ENCODE measurements at places on chromosomes 11 and 22. TPM values are rescaled to one million over a fixed set of nuclear protein-coding genes. Genes with fewer than 3 reads are reported as not detected.

CDC42BPG gene
- polyA plus RNA-seq: 0.52 TPM

DNA sequence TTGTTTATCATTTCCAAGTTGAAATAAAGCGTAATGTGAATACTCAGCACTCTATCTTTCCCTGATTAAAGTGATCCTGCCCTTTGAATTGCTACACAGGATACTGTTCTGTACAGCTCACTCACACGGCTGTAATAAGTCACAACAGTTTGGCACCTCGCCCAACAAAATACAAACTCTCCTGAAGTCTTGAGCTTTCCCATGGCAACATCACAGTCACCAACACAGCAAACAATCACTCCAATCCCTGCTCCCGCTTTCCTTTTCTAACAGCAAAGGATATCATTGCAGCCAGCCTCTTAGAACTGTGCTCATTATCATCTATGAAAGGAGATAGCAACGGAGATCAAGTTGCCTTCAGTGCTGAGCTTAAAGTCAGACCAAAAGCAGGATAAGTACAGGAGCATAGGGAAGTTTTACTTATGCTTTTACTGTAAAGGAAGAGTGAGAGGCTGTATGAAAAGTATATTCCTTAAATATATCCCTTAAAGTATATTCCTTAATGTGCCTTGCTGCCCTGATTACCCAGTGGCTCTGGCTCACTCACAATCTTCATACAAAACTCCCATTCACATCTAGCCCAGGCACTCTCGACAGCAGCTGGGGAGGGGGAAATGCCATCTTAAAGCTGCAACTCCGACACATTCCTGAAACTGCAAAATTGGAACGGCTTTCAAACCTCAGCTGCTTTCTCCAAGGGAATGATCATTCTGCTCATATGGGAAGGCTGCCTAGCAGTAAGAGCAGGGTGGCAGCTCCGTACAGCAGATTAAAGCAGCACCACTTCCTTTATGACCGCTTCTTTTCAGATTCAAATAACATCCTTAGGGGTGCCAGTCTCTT, 35.8 kb downstream of the MAML2 start:
- H3K4me3 ChIP-seq: no peak overlapping the region
- no peaks in the 10 kb centered on the region for H3K36me3 ChIP-seq
- no peak overlapping the region for H3K27ac ChIP-seq
- H3K4me1 ChIP-seq: peaks cover 49% of the 10 kb centered on the region
- DNase-seq: no peak

APOBEC3A gene
- not detected for polyA plus RNA-seq

- no peaks in the 10 kb centered on the region for H3K4me1 ChIP-seq
- no peak overlapping the region for H3K4me3 ChIP-seq
- peaks cover 13% of the 10 kb centered on the region for H3K36me3 ChIP-seq
- H3K27ac ChIP-seq: no peak overlapping the region
- DNase-seq: no peak
- no peaks in the 10 kb centered on the region for H3K27me3 ChIP-seq
Observed at GRCh38 chr22:31876156-31876920, 68.0 kb upstream of the YWHAH start.

DNA sequence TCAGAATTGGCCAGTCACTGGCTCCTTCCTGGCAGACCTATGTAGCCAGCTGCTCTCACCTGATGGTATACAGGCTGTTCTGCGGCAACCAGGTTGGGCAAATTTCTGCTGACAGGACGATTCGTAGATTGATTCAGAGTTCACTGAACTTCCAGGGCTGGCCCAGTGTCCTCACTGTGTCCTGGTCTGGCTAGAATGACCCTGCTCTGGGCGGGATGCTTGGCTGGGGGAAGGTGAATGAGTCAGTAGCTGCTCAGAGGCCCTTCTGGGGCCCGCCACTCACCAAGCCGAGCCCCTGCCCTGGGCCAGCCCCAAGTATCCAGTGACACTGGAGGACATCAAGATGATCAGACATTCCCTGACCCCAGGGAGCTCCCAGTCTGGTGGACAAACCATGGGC, 62.9 kb upstream of the WNT11 start:
- no peak overlapping the region for H3K27ac ChIP-seq
- H3K4me3 ChIP-seq: no peak overlapping the region
- no peaks in the 10 kb centered on the region for H3K27me3 ChIP-seq
- no peak for DNase-seq

DNA sequence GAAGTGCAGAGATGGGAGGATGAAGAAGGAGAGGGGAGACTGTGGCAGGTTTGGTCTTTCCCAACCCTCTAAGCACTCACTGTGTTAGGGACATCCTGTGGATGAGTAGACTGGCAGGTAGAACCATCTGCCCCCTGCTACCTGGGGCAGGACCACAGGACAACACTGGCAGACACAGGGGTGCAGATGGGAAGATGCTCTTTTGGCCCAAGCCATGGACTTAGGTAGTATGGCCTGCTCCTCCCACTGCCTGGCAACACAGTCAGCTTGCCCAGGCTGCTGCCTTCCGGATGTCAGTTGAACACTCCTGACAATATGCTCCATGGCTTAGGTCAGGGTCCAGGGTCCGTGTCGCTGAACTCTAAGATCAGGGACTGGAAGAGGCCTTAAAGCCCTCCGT, 140.7 kb upstream of the NAV2 start:
- no peaks in the 10 kb centered on the region for H3K4me1 ChIP-seq
- no peaks in the 10 kb centered on the region for H3K27me3 ChIP-seq
- no peak for DNase-seq
- H3K27ac ChIP-seq: no peak overlapping the region
- H3K36me3 ChIP-seq: no peaks in the 10 kb centered on the region

PLAAT2 gene
- not detected for polyA plus RNA-seq

SLC25A1 gene
- 69.9 TPM for polyA plus RNA-seq

DNA sequence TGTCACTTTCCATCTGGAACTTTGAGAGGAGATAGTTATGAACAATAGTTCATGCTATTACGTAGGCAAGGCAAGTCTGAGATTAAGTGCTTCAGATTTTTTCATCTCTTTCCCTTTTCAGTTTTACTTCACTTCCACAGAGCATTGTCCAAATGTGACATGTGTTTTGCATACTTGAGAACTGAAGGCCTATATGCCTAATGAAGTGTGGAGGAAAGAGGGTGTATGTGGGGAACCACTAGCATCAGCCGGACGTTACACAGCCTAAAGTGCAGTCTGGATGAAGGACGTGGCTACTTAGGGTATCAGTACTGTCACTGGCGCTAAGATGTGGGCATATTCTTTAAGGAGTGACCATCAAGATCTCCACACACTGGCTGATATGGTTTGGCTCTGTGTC, 26.2 kb downstream of the FANCF start:
- H3K4me3 ChIP-seq: no peak overlapping the region
- no peak for DNase-seq
- no peak overlapping the region for H3K27ac ChIP-seq
- no peaks in the 10 kb centered on the region for H3K4me1 ChIP-seq
- no peaks in the 10 kb centered on the region for H3K36me3 ChIP-seq

OR52I2 gene
- not detected for polyA plus RNA-seq

GRCh38 chr11:107468596-107468995, 11.0 kb upstream of the CWF19L2 start:
- DNase-seq: no peak
- no peaks in the 10 kb centered on the region for H3K4me1 ChIP-seq
- H3K27ac ChIP-seq: no peak overlapping the region
- no peak overlapping the region for H3K4me3 ChIP-seq

- no peaks in the 10 kb centered on the region for H3K27me3 ChIP-seq
- DNase-seq: no peak
- no peak overlapping the region for H3K27ac ChIP-seq
- H3K36me3 ChIP-seq: no peaks in the 10 kb centered on the region
- H3K4me1 ChIP-seq: no peaks in the 10 kb centered on the region
Observed at GRCh38 chr11:110032957-110033570, 60.1 kb upstream of the ZC3H12C start.

MS4A4A gene
- polyA plus RNA-seq: not detected

CBLIF gene
- polyA plus RNA-seq: not detected

GRCh38 chr11:127965939-127966668, 621.3 kb downstream of the ETS1 start:
- no peaks in the 10 kb centered on the region for H3K36me3 ChIP-seq
- H3K4me1 ChIP-seq: no peaks in the 10 kb centered on the region
- H3K4me3 ChIP-seq: no peak overlapping the region
- H3K27me3 ChIP-seq: no peaks in the 10 kb centered on the region

DNA sequence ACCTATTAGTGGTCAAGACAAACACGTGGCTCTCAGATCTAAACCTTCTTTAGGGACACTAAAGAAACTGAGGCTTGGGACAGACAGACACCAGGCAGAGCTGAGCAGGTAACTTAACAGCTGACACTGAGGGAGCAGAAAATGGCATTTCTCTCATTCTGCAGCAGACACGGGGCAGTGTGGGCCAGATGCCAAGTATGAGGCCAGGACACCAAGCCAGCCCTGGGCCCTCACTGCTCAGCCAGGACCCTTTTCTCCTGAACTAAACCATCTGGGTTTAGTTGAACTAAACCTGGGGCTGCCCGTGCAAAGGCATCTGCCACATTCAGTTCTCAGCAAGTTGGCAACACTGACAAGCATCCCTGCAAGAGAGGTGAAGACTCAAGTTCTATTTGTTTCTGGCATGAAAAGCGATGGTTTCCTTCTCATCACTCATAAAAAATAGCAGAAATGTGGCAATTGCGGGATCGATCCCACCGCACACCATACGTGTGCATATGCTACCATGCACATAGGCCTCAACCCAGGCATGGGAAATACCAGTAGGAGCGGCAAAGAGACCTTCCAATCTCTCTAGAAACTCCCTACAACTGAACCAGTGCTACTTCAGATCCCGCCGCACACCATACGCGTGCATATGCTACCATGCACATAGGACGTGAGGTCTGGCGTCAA, 100.1 kb upstream of the BID start:
- H3K27ac ChIP-seq: no peak overlapping the region
- H3K36me3 ChIP-seq: peaks cover 6% of the 10 kb centered on the region
- DNase-seq: no peak

SAA4 gene
- polyA plus RNA-seq: not detected

- peaks cover 94% of the 10 kb centered on the region for H3K4me1 ChIP-seq
- peak overlapping the region; percentile 42 for H3K4me3 ChIP-seq
- H3K36me3 ChIP-seq: peaks cover 64% of the 10 kb centered on the region
- H3K27ac ChIP-seq: peak overlapping the region; percentile 93
- no peak for DNase-seq
Observed at GRCh38 chr22:37228106-37229011, 15.7 kb downstream of the RAC2 start.

- no peaks in the 10 kb centered on the region for H3K4me1 ChIP-seq
- H3K27me3 ChIP-seq: peaks cover 8% of the 10 kb centered on the region
Observed at GRCh38 chr11:7694235-7694634, 12.0 kb downstream of the OVCH2 start.

DNA sequence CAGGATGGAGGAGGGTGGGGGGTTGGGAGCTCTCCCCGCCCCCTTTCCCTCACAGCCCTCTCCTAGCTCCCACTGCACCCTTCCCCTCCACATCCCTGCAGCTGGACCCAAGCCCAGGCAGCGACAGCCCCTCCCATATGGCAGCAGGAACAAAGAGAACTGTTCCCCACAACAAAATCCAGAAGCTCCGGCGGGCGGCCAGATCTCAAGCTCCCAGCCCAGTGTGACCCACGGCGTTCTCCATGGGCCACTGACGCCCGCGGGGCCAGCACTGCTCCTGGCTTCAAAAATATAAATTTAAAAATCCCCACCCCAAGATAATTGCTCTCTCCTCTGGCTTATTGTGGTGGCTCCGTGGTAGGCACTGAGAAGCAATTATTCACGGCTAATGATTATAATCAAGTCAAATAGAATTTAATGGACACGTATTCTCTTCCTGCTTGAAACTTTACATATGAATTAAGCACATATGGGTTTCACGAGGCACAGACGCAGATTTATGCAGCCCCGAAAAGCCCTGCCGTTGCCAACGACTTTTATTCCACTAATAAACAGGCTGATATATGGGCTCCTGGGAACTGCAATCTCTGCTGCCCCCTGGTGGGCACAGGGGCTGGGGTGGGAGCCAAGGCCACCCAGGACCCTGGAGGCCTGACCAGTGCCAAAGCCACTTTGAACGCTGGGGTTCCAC, 17.5 kb downstream of the MACROD1 start:
- H3K36me3 ChIP-seq: no peaks in the 10 kb centered on the region
- no peaks in the 10 kb centered on the region for H3K4me1 ChIP-seq
- no peak overlapping the region for H3K27ac ChIP-seq
- H3K27me3 ChIP-seq: no peaks in the 10 kb centered on the region
- DNase-seq: peak; percentile 63

DNA sequence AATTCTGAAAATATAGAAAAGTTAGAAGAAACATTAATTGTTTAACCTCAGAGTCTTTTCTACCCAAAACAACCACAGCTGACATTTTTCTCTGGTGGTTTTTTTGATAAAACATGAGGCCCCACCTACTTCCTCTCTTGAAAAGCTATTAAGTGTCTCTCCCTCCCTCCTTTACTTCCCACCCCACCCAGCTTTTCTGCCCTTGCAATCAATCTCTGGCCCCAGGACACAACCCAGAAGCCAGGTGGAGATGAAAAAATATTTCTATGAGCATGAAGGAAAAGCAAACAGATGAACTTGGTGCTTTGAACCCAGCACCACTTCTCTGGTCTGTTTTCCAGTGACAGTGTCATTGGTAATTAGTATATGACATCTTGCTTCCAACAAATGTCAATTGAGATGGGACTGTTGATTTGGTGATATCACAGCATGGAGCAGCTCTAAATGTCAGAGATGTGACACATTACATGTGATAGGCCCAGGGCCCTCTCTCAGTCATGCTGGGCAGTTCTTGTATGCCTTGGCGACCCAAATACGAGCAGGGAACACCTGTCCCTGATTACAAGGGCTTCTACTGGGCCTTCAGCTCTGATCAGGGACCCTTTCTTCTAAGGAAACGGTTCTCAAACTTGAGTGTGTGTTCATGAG, 23.9 kb upstream of the TMPRSS13 start:
- peak overlapping the region; percentile 17 for H3K27ac ChIP-seq
- H3K36me3 ChIP-seq: no peaks in the 10 kb centered on the region
- peaks cover 68% of the 10 kb centered on the region for H3K4me1 ChIP-seq
- no peak for DNase-seq
- H3K4me3 ChIP-seq: peak overlapping the region; percentile 39

- DNase-seq: peak; percentile 66
- no peaks in the 10 kb centered on the region for H3K27me3 ChIP-seq
- H3K4me3 ChIP-seq: no peak overlapping the region
- peaks cover 10% of the 10 kb centered on the region for H3K4me1 ChIP-seq
- no peaks in the 10 kb centered on the region for H3K36me3 ChIP-seq
Observed at GRCh38 chr22:39490135-39490798, 11.8 kb upstream of the MIEF1 start.

GRAP2 gene
- polyA plus RNA-seq: 103 TPM

Measured in CD8-positive, alpha-beta memory T cell (primary cell).